ENCODE measurements at places on chromosomes 11 and 22.

DNA sequence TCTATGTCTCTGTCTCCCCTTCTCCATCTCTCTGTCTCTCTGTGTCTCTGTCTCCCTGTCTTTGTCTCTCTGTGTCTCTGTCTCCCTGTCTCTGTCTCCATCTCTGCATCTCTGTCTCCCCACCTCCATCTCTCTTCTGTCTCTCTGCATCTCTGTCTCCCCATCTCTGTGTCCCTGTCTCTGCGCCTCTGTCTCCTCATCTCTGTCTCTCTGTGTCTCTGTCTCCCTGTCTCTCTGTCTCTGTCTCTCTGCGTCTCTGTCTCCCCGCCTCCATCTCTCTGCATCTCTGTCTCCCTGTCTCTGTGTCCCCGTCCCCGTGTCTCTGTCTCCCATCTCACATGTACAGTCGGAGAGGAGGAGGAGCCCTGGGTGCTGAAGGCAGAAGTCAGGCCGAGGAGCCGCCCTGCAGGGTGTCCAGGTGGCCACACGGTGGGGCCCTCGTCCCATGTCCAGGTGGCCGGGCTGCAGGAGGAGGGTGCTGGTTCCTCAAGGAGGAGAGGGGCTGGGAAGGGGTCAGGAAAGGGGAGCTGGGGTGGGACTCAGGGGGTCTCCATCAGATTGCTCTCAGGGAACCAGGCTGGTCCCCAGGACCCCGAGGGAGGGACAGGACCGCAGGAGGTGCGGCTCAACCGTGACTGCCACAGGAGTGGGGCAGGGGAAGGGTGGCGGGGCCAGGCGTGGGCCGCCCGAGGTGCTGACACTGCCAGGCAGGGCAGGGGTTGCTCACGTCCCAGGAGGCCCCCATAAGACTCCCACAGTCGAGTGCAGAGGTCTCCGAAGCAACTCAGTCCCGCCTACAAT, 25.6 kb upstream of the TH start:
- DNase-seq = peak; percentile 68

DNA sequence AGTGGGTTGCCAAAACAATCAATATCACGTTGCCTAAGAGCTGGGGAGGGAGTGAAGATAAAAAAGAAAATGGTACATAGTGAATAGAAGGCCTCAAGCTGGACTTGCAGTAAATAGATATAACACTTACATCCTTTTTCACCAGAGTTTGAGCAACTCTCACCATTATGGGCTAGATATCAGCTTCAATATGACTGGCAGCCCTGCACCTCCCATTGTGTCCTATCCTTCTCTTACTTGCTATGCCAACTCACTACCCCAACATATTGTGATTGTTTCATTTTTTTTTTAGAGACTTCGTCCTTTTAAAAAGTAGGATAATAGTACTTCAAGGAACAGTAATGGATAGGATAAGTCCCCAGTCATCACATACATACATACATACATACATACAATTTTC, 7.4 kb downstream of the HBG1 start:
- no peak for DNase-seq

GRCh38 chr22:35622191-35622913, 5.2 kb upstream of the MB start:
- no peak for DNase-seq

- DNase-seq = no peak
Observed at GRCh38 chr11:17568944-17569343, 21.9 kb downstream of the OTOG start.

DNA sequence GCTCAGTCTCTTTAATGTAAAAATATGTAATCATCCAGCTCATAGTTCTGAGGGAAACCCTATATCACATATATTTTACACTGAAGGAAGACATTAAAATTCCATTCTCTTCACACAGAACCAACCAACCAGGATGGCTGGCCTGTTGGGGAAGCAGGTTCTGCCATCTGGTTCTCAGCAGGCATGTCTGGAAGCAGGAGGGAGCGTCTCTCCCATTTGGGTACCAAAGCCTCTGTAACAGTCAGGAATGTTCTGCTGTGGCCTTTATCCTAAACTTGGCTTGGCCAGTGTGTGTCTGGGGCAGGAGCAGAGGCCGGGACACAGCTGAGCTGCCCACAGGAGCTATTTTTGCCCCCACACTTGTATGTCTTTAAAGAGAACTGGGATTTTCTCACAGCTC, 29.2 kb downstream of the SGSM3 start:
- no peak for DNase-seq

DNA sequence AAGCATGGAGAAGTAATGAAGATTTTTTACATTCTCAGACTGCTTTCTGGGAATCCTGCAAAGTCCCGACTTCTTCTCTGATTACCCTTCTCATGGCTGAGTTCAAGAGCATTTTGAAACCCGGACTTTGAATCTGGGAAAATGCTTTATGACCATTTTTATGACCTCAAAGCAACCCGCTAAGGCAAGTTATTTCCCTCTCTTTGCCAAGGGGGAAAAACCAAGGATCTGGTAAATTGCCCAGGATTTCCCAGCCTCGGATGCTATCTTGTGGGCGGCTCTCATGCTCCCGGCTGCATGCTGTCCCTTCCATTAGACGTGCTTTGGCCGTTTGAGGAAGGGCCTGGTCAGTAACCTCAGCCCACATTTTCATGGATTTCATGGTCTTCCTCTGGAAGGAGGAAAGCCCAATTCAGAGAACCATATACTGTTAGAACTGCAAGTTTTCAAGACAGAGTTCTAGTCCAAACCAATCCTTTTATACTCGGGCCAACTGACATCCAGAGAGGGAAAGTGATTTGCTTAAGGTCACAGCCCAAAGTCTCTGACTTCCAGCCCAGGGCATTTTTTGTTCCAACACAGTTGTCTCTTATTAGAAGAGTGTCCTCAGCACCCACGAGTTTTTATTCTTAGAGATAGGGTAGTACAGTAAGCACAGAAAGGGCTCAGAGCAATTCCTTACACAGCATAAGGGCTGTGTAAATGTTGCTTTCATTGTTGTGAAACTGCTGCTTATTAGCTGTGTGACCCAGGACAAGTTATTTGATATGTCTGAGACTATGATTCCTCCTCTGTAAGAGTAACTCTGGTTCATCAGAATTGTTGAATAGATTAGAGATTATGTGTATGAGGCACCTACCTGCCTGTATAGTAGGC, 77.4 kb downstream of the NAV2 start:
- DNase-seq = no peak

DNA sequence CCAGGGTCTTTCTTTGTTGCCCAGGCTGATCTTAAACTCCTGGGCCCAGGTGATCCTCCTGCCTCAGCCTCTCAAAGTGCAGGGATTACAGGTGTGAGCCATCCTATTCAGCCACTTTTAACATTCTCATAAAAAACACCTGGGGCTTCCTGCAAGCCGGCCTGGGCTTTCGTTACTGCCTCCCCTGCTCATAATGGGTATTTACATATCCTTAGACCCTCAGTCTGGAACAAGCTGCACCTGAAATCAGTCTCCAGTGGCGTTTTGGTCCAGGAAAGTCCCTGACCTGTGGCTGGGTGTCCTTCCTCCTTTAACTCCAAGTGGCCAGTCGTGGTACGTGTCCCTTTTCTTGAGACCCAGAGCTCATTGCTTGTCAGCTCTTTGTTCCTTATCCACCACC, 320.7 kb downstream of the TMEM135 start:
- DNase-seq = no peak

GRCh38 chr11:20054584-20054983, 105.7 kb downstream of the DBX1 start:
- no peak for DNase-seq

DNA sequence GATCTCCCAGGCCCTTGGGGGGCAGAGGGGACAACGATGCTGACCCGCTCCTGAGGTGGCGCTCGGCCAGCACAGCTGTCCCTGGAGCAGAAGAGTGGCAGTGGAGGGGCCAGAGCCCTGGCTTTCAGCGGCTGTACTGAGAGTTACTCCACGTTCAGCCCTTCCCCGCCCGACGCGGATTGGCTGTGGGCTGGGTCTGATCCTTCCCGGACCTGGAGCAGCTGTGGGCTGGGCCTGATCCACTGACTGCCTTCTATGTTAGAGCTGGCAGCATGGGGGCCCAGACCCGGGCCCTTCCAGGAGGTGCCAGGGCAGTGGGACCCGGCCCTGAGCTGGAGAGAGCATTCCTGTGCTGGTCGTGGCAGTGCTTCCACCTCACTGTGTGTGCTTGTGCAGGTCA, 27.8 kb downstream of the YWHAH start:
- no peak for DNase-seq

- DNase-seq = no peak
Observed at GRCh38 chr22:24512043-24512442, 16.9 kb downstream of the UPB1 start.

GRCh38 chr22:45744442-45744841, 72.8 kb downstream of the ATXN10 start:
- no peak for DNase-seq

- DNase-seq = no peak
Observed at GRCh38 chr11:62055970-62056369, 67.8 kb upstream of the INCENP start.

DNA sequence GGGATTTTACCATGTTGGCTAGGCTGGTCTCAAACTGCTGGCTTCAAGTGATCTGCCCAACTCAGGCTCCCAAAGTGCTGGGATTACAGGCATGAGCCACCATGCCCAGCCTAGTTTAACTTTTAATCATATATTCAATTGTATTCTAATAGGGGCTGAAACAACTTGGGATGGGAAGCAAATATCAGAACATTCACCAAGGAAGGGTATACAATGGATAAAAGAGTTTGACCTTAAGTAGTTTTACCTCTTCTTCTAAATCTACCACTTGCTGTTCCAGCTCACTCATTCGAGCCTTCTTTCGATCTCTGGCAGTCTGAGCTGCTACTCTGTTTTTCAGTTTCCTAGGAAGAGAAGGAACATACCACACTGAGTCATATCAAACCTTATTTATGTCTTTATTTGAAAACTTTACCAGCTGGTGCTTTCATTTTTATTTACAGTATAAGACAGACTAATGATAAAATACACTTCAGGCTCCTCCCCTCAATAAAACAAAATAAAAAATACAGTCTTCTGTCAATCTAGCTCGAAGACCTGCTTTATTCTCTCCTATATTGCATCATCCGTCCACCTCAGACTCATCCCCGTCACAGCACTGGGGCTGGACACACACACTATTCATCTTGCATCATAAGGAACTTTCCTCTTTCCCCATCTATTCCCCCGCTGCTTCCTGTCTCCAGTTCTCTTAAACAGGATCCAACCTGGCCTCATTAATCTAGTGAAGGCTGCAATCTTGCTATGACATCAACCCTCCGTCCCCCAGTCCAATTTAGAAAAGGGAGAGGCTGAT, 1.4 kb downstream of the XBP1 start:
- no peak for DNase-seq

DNA sequence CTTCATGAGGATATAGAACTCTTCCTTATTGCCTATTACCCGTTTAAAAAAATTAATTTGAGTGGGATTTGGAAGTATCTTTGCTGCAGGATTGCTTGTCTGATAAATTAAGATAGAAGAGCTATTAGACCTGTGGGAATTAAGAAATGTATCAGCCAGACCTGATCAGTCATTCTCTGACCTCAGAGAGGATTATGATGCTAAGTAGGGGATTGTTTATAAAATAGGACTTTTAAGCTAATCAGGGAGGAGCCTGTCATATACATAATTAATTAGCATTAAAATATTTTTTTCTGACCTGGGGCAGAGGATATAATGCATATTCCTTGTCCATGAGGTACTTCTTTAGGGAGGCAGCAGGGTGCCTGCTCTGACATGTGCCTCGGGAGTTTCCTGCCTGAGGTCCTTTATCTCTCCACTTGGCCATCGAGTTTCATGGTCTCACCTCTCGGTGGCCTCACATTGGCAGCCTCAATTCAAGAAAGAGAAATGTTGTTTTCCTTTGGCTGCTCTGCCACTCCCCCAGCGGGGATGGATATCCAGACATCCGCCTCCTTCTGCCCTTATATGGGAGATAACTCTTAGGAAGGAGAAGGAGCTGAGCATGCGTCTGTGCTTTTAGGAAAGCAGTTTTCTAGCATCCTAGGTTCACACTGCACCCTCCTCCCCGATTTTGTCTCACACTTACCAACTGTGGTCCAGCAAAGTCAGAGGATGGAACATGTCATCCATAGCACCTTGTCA, 41.1 kb downstream of the DIXDC1 start:
- DNase-seq = no peak

- DNase-seq = no peak
Observed at GRCh38 chr11:134691985-134692384, 279.9 kb upstream of the B3GAT1 start.

DNA sequence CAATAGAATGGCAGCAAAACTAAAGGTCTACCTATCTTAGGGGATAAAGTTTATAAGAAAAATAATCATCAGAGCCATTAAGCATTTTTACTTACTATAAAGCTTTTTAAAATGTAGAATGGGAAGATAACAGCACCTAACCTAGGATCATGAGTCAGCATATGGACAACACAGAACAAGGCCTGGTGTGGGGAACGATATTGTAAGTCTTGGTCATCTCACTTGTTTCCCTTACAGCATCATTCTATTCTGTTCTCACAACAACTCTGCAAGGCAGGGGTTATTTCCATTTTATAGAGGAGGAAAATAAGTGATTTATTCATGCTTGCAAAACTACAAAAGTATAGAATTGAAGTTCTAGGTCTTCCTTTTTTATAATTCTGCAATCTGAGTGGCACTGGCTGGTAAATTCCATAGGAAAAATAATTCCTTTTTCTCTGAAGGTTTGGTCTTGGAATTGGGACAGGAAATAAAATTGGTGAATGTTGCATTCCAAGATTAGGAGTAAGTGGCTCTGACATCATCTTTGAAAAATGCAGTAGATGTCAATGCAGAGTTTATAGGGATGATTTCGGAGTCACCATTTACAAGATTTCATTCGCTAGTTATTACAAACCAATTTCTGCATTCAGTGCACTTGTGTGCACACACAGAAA, 423.0 kb downstream of the DYNC2H1 start:
- DNase-seq = no peak

DNA sequence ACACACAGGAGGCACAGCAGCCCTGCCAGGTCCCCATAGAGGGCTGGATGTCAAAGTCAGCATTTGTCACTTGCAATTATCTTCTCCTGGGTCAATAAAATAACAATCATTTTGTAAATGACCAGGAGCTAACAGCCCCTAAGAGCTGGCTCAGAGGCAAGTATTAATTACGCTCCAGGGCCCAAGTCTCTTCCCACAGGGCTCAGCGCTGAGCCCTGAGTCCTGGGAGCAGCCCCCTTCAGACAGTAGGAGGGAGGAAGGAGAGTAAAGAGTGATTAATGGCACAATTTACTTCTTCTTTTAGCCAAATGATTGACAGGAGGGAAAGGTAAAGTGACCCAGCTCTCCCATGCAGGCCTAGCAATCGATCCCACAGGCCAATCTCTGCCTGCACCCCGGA, 99.0 kb upstream of the DRD2 start:
- DNase-seq = no peak

GRCh38 chr11:9636691-9637090, 27.2 kb upstream of the SWAP70 start:
- no peak for DNase-seq

GRCh38 chr11:104142698-104143097, 21.2 kb downstream of the PDGFD start:
- DNase-seq = no peak

- DNase-seq = no peak
Observed at GRCh38 chr11:95680169-95680929, 109.2 kb downstream of the FAM76B start.

GRCh38 chr11:134181707-134182106, 42.1 kb downstream of the NCAPD3 start:
- DNase-seq = no peak
